ENCODE measurements at places on chromosomes 3 and 15.

- DNase-seq = no peak
Measured at GRCh38 chr3:147640781-147641180, 231.6 kb downstream of the ZIC1 start.

GRCh38 chr15:48392356-48392755, 61.1 kb downstream of the DUT start:
- no peak for DNase-seq

DNA sequence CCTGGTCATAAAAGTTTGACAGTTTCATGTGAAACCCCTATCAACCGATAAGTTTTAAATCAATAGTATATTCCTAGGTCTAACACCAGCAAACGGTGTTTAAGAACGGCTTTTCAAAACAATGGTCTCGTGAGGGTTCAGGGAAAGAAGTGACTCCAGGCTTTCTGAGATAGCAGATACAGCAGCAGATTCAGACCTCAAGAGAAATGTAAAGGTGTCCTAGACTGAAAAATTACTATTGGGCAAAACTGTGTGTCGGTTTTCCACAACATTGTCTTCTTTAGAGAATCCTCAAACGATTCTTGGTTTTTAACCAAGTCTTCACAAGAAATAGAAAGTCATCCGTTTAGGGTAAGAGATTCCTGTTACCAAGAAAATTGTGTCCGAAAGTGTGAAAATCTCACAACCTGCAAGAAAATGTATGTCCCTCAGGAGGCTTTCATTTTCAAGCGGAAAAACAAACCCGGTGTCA, 1.2 kb downstream of the SETD2 start:
- no peak for DNase-seq

DNA sequence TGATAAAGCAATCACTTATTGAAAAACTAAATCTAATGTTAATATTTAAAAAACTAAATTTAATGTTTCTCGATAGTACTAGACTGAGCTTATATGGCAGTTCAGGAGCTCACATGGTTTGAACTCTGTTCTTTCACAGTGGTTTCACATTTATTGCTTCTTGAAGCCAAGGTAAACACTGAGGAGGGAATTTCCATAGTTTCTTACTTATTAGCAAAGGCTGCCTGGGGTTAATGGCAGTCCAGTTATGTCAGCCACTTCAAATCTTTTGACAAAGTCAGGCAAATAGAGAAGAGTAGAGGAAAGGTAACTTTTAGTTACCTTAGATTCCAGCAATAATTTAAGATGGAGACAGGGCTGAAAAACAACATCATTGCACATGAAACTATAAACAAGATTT, 831.5 kb downstream of the ROBO2 start:
- DNase-seq = no peak

DNA sequence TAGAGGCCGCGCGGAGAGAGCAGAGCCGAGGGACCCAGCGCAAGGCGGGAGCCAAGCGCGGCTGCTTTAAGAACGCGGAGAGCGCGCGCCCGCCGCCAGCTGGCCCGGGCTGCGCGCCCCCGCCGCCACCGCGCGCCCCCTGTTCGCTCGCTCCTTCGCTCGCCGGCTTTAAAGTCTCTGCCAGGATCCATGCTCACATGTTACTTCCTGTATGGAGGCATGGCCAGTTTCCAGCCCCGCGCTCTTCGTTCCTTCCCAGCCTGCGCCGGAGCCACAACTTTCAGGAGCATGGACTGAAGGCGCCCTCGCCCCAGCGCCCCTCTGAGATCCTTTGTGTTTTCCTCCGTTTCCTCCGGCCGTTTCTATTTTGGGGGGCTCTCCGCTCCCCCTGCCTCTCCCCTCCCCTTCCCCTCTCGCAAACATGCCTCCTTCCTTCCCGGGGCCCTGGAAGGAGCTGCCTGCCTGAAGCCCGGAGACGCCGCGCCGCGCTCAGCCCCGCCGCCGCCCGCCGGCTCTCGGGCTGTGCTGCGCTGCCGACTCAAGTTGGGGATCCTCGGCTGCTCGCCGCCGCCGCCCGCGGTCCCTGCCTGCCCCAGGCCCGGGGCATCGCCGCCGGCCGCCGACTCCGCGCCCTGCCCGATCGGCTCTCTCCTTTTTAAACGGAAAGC, at the start of gene PTPRG:
PTPRG (plus strand) TSS at position 198 of the 668 bp plus-strand sequence. CDS start 717 bp downstream, outside the sequence.
- no peak for DNase-seq

- no peak for DNase-seq
Measured at GRCh38 chr15:79475306-79475705, 43.2 kb downstream of the MINAR1 start.

- DNase-seq = no peak
Measured at GRCh38 chr3:136110481-136110880, 85.7 kb downstream of the MSL2 start.

All from activated naive CD4-positive, alpha-beta T cell (primary cell).